Activated CD8-positive, alpha-beta memory T cell treated with anti-CD3 and anti-CD28 coated beads for 4 hours (primary cell): ENCODE measurements at places on chromosomes 3 and 15.

DNA sequence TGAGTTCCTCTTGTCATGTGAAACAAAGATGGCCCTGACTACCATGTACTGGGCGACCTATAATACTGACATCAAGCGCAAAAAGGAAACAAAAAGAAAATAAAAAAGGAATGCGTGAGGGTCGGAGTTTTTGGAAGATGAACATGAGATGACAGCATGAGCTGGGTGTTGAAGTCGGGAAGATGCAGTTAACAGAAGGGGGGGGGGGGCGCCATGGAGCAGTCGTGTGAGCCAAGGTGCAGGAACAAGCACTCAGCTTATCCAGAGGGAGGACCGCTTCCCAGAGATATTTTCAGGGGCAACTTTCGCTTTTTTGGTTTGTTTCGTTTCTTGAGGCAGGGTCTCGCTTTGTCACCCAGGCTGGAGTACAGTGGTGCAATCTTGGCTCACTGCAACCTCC lies 110.2 kb downstream of the RORA start:
- no peak for DNase-seq

GRCh38 chr3:71104121-71104541 lies 479.4 kb downstream of the FOXP1 start:
- no peak for DNase-seq

- no peak for DNase-seq
These were observed 19.9 kb upstream of the NFKBIZ start for GRCh38 chr3:101829437-101829830.

DNA sequence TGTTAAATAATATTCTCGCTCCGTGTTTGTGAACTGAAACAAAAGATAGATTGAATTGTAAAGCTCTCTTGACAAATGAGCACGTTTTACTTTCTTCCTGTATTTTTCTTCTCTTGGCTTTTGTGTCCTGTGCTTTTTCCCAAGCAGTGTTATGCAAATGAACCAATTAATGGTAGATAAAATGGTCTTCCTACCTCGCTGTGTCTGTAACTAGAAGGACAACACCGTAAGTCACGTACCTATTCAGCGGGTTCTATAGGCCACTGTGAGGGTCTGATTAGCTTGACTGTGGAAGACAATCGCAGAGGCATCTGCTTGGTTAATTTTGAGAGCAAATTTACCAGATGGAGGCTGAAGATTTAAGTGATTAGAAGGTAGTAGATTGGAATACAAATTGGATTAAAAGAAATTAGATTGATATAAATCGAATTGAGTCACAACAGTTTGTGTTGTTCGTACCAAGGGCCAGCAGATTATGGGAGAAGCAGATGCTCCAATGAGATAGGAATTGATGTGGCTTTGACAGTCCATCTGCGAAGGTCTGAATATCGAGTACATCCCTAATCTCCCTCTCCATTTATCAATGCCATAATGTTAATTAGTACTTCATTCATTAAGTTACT lies 40.2 kb downstream of the ROBO2 start:
- DNase-seq, result no peak

- no peak for DNase-seq
These were observed 7.4 kb upstream of the CCDC33 start for GRCh38 chr15:74228723-74229081.

- DNase-seq, result peak; percentile 42
These were observed 1.3 kb downstream of the MED12L start for GRCh38 chr3:151086484-151087456.

- DNase-seq, result no peak
These were observed 6.8 kb downstream of the CACNA1D start for GRCh38 chr3:53501178-53501577.

DNA sequence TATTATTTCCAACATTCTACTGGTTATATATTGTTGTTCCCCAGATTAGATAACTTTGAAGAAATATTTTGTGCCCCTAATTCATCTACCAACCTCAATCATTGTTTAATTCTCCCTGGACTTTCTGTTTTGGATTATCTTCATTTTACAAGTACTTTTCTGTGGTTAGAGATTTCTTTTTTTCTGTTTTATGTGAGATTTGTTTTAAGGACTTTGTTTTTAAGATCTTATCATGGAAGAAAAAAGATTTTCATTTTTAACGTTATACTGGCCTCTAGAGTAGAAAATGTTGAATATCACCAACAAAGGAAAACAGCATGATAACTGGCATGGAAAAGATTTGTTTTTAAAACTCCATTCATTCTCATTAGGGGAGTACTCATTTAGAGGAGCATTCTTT lies 210.9 kb upstream of the KCNMB2 start:
- DNase-seq, result no peak

DNA sequence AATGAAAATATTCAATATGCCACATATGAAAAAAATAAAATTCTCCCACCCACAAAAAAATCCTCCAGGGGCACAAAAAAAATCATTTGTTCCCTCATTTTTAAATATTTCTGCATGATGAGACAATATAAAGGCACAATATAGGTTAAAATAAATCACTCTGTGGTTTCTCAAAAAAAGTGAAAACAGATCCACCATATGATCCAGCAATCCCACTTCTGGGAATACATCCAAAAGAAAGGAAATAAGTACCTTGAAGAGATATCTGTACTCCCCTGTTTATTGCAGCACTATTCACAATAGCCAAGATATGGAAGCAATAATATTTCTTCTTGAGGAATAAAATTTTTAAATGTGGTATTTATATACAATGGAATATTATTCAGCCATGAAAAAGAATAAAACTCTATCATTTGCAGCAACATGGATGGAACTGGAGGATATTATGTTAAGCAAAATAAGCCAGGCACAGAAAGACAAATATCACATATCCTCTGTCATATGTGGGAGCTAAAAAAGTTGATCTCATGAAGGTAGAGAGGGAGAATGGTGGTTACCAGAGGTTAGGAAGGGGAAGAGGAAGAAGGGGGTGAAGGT lies 1.5 kb downstream of the ATP8B4 start:
- no peak for DNase-seq

GRCh38 chr3:49662720-49663413 lies 11.3 kb upstream of the APEH start:
- no peak for DNase-seq

GRCh38 chr3:197028728-197029510 lies 698 bp downstream of the MELTF start:
- no peak for DNase-seq

GRCh38 chr15:68348606-68349005 lies 71.1 kb downstream of the FEM1B start:
- DNase-seq, result no peak

- DNase-seq, result no peak
These were observed 408.6 kb downstream of the GBE1 start for GRCh38 chr3:81352867-81353266.

GRCh38 chr3:118641608-118642007 lies 393.0 kb downstream of the IGSF11 start:
- no peak for DNase-seq

GRCh38 chr3:115146032-115146417 lies 1.1 kb downstream of the ZBTB20 start:
- no peak for DNase-seq

- DNase-seq, result no peak
These were observed 124.2 kb downstream of the IMPG2 start for GRCh38 chr3:101195951-101196713.

- DNase-seq, result no peak
These were observed 6.4 kb downstream of the PLA2G4E start for GRCh38 chr15:42014406-42014805.

DNA sequence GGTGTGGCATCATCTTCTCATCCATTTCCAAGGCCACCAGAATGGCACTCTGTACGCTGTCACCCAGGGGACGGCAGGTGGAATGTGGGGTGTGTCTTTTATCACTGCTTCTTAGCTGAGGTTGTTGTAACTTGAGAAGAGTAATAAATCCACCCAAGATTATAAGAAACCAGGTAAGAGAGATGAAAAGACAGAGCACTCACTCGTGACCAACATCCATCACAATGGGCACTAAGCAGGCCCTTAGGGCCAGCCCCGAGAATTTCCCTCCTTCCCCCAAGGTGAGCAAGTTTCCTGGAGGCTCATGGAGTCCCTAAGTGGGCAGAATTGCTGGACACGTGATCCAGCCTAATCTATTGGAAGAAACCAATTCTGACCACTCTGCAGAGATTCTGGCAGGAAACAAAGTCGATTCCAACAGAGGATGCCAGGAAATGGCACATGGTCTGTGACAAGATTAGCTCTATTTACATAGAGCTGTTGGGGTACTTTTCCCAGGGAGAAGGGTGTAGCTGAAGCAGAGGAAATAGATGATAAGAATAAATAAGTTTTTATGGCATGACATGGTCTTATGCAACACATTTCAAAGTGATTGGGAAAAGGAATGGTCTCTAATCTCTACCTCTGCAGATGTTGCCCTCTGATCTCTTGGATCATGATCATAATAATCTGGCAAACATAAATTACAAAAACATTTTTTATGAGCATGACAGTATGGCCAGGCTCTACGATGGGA lies 22.5 kb downstream of the SLC6A20 start:
- DNase-seq, result no peak

DNA sequence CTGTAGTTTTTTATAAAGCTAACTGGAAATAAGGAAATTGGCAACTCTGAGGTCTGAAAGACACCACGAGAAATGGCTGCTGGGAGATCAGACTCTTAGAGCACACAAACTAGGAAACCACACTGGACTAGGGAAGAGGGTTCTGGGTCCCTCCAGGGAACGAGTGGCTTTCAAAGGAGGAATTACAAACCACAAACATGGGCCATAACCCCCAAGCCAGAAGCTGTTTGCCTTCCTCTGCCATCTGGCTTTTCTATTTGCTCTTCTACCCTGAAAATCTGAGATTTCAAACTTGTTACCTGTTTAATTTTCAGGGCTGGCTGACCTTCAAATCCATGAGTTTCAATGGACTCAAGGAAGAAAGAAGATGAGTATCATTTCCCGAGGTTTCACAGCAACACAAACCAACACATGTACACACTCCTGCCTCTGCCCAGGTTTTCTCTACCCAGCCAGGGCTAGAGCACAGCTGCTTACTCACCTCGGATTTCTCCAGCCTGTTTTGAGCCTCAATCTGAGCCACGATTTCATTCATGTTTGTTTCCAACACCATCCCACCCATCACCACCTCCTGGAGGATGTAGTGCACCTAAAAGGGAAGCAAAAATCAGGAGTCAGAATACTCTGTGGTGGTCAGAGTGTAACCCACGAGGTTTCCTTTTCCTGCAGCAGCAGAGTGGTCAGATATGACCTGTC lies 22.6 kb upstream of the ANPEP start:
- DNase-seq, result no peak

DNA sequence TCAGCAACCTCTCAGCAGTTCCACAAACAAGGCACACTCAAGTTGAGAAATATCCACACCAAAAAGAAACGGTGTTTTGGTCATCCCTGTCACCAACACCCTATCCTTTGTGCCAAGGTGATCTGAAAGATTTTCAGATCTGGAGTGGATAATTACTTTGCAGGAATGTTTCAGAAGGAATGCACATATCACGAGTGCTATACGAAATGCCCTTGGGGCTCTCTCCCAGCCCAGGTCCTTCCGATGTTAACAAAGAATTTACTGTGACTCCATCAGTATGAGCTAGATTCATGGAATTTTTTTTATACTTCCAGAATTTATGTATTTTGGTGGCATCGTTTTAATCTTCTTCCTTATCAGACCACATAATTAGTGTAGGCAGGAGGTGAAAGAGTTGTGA lies 105.0 kb downstream of the GRM7 start:
- DNase-seq, result no peak

GRCh38 chr3:146598535-146598934 lies 6.6 kb downstream of the PLSCR5 start:
- no peak for DNase-seq

GRCh38 chr15:91435113-91435512 lies 335.1 kb downstream of the SV2B start:
- no peak for DNase-seq

DNA sequence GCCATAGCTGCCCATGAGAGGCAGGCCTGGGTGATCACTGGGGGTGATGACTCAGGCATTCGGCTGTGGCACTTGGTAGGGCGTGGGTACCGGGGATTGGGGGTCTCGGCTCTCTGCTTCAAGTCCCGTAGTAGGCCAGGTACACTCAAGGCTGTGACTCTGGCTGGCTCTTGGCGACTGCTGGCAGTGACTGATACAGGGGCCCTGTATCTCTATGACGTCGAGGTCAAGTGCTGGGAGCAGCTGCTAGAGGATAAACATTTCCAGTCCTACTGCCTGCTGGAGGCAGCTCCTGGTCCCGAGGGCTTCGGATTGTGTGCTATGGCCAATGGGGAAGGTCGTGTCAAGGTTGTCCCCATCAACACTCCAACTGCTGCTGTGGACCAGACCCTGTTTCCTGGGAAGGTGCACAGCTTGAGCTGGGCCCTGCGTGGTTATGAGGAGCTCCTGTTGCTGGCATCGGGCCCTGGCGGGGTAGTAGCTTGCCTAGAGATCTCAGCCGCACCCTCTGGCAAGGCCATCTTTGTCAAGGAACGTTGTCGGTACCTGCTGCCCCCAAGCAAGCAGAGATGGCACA lies 5.3 kb downstream of the WDR6 start:
- DNase-seq, result no peak

- DNase-seq, result no peak
These were observed 380.2 kb downstream of the ULK4 start for GRCh38 chr3:41581700-41582099.

DNA sequence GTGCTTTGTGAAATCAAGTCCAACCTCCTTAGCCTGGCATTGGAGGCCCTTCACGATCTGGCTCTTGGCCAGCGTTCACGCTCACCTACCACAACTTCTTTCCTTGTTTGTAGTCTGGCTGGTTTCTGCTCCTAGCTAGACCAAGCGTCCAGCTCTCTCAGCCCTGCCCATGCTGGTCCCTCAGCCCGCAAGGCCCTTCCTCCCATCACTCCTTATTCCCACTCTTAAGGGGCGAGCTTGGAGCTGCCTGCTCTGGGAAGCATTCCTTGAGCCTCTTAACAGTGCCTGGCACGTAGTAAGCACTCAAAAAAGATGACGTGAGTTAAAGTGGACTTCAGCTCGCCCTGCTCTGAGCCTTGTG lies 8.7 kb downstream of the SLC6A6 start:
- no peak for DNase-seq

DNA sequence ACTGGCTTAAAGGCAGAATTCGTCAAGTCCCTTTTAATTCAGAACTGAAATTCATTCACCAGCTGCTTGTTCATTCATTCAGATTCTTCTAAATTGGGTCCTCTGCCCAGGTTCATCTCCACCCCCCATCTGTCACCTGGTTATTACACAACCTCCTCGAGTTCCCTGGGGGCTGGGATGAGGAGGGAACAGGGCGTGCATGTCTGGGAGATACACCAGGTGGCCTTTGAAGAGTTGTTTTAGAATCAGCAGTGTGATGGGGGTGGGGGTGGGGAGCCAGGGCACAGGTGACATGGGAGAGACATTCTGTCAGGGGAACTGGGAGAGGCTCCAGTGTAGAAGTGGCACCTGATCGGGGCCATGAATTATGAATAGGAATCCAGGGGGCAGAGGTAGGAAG lies 8.2 kb downstream of the SNX33 start:
- no peak for DNase-seq

DNA sequence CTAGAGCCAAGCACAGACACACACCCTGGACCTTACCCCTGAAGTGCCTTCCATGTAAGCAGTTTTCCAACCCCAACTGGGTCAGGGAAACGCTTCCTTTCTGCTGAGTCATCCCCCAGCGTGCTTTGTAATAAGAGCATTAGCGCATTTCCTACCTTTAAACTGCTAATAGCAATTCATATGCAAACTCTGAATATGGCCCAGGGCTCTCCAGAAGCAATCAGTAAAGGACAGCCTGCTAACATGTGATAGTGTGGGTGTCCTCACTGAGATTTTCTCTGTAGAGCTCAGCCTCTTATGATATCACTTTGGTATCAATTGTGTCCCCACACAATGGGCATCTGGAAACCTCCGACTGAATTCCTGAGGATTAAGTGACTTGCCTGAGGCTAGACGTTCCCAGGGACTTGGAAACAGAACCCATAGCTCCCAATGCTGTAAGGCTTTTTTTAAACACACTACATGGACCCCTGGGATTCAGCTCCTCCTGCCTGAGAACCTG lies 5.6 kb downstream of the GABRB3 start:
- DNase-seq, result no peak
